Activated naive CD4-positive, alpha-beta T cell treated with anti-CD3 and anti-CD28 coated beads for 36 hours (primary cell): ENCODE measurements at places on chromosomes 1 and 21. TPM values are rescaled to one million over a fixed set of nuclear protein-coding genes. Genes with fewer than 3 reads are reported as not detected.

The CLCA4 gene
- not detected for total RNA-seq

The ST6GALNAC5 gene
- total RNA-seq, result not detected

The TTC22 gene
- 8.6 TPM for total RNA-seq

The HEYL gene
- 0.17 TPM for total RNA-seq

The SPRR2A gene
- total RNA-seq, result not detected

The OR2L13 gene
- not detected for total RNA-seq

The INSRR gene
- not detected for total RNA-seq

The C1QC gene
- not detected for total RNA-seq

The BTBD8 gene
- 2.7 TPM for total RNA-seq

The TCHH gene
- total RNA-seq, result not detected

The ABCG1 gene
- 27.8 TPM for total RNA-seq

The SYT6 gene
- total RNA-seq, result not detected

DNA sequence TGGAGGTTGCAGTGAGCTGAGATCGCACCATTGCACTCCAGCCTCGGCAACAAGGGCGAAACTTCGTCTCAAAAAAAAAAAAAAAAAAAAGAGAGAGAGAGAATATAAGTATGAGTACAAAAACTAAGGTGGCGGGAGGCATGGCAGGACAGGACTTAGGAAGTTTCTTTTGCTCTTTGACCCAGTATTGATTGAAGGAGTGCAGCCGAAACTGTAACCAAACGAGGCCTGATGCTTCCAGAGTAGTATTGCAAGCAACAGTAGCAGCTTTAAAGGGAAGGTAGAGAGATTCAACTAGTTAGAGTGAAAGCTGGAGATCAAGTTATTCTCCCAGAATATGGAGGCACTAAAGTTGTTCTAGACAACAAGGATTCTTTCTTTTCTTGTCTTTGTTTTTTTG is 99.2 kb upstream of the CASZ1 start:
- DNase-seq, result no peak

DNA sequence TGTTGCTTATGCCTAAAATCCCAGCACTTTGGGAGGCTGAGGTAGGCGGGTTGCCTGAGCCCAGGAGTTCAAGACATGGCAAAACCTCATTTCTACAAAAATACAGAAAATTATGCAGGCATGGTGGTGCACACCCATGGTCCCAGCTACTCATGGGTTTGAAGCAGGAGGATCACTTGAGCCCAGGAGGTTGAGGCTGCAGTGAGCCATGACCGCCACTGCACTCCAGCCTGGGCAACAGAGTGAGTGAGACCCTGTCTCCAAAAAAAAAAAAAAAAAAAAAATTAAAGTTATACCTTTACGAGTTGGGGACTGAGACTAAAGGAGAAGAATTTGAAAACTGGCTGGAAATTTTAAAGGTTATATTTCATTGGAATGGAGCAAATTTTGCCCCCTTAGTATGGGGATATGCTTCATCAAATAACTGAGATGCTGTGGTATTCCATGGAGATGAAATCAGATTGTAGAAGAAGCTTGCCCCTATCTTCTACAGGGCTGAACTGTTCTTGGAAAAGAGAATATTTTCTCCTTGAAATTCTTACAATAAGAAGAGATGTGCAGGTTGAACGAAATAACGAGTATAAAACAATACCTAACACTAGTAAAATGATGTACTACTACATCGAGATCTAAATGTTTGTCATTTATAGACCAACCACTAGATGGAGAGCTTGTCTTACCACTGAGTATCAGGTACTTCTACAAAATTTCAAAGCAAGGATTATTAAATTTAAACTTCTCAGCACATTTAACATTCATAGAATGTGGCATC is 34.9 kb upstream of the SCYL3 start:
- DNase-seq, result no peak

- DNase-seq, result no peak
Observed at GRCh38 chr1:98931128-98931835, 73.4 kb downstream of the PLPPR5 start.

- DNase-seq, result no peak
Observed at GRCh38 chr1:232655746-232656085, 25.8 kb upstream of the SIPA1L2 start.

DNA sequence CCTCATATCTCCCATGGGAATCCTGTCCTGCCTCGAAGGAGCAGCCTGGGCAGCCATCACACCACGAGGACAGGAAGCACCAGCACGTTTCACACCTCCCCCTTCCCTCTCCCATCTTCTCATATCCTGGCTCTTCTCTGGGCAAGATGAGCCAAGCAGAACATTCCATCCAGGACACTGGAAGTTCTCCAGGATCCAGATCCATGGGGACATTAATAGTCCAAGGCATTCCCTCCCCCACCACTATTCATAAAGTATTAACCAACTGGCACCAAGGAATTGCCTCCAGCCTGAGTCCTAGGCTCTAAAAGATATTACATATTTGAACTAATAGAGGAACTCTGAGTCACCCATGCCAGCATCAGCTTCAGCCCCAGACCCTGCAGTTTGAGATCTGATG is 8.7 kb downstream of the SLAMF8 start:
- no peak for DNase-seq

DNA sequence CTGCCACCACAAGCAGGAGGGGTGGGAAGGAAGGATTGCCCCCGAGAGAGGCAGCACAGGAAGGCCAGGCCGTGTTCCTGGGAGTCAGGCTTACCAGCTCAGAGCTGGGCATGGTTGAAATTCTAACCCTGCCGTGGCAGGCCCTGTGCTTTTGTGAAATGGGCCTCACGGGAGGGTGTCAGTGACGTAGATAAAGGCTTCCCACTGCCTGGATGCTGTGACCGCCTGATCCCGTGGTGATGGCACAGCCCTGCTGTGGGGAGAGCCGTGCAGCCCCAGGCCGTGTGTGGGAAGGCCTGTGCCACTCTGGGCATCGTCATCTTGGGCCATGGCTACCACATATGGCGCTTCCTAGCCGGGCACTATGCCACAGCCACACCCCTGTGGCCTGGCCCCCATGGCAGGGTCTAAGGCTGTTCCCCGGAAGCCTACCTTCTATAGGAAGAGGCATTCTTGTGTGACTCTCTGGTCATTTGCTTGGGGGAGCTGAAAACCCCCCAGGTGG is 161.3 kb downstream of the PCBP3 start:
- no peak for DNase-seq

GRCh38 chr1:65221638-65222339 is 73.8 kb downstream of the AK4 start:
- DNase-seq, result no peak

DNA sequence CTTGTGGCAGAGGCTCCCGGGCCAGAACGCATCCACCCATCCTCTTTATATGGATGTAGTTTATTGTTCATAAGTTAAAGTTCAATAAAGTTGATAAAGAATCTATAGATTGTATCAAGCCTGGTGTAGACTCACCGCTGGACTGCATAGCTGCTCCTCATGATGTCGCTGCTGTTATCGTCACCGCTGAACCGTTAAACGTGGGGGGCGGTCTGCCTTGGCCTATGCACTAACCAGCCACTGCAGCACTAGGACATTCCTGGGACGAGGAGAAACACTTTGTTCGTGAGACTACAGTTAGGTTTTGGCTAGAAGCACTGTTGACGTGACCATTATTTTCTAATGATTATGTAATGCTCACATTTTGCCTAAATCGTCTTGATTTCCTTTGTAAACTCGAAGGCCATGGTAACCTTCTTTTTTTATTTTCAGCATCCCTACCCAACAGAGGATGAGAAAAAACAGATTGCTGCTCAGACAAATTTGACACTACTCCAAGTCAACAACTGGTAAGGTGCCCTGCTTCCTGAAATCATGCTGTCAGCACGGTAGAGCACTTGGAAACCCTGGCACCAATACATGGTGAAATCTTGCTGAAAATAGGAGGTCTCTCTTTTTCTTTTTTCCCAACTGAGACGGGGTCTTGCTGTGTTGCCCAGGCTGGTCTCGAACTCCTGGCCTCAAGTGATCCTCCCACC is 50.2 kb downstream of the PKNOX1 start:
- no peak for DNase-seq

DNA sequence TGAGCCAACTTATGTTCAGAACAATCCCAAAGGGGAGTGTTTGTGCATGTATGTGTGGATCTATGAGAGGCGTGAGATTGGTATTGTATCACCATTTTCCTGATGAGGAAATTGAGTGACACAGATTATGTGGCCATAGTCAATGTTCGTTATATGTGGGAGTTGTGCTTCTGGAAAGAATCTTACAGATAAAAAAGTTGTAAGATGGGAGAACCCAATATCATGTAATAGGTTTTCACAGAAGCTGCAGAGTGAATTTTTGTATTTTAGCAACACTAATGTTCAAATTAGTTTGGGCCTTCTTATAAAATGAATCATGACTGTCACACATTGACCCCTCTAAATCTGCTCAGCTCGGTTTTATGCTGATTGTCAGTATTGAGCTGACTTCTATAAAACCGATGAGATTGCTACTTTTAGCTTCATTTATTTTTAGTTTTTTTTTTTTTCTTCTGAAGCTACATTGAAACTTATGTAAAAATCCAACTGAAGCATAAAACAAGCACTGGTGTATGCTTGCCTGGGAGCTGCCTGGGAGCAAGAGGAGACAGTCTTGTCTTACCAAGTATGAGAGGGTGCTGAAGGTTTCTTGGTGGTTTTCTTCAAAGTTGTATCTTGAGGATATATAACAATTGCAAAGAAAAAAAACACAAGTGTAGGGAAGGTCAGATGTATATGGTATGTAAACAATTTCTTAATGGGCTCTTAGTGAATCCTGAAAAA is 4.1 kb downstream of the RWDD3 start:
- DNase-seq, result no peak

- DNase-seq, result no peak
Observed at GRCh38 chr1:30639881-30640452, 83.4 kb downstream of the MATN1 start.

- DNase-seq, result no peak
Observed at GRCh38 chr1:161404051-161404597, 36.4 kb upstream of the CFAP126 start.

GRCh38 chr1:55951291-55951690 is 628.1 kb downstream of the PLPP3 start:
- no peak for DNase-seq

- no peak for DNase-seq
Observed at GRCh38 chr1:51689075-51689440, 72.2 kb downstream of the OSBPL9 start.

DNA sequence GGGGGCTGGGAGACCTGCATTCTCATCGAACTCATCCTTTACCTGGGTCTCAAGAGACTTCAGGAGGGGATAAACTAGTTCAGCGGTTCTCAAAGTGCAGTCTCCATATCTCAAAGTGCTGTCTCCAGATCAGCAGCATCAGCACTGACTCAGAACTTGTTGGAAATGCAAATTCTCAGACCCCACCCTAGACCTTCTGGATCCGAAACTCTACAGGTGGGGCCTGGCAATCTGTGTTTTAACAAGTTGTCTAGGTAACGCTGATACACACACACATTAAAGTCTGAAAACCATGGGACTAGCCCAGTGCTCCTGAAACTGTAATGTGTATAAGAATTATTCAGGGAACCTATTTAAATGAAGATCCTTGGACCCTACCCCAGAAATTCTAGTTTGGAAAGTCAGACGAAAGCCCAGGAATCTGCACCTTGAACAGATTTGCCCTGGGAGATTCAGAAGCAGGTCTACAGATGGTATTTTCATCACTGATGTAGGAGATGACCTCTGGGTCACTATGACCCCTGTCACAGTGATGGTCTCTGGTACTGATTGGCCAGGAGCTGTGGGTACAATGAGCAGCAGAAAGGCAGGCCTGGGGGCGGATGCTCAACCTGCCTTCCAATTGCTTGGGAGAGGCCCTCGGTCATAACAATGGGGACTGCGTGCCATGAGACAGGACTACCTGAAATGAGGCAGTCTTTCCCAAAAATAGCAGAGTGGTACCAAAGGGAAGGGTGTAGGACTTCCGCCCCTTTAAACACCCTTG is 127.2 kb downstream of the FAM78B start:
- DNase-seq, result no peak

GRCh38 chr1:44114098-44114497 is 4.5 kb upstream of the KLF17 start:
- no peak for DNase-seq

GRCh38 chr1:202361701-202362100 is 13.2 kb downstream of the PPP1R12B start:
- DNase-seq, result no peak

- DNase-seq, result no peak
Observed at GRCh38 chr1:12515234-12515633, 102.8 kb downstream of the DHRS3 start.

- DNase-seq, result no peak
Observed at GRCh38 chr1:228429698-228430097, 13.0 kb upstream of the TRIM17 start.

GRCh38 chr1:33343539-33343938 is 22.6 kb upstream of the A3GALT2 start:
- DNase-seq, result no peak

- DNase-seq, result peak; percentile 93
Observed at GRCh38 chr1:153568367-153569099, 2.9 kb upstream of the S100A2 start.

DNA sequence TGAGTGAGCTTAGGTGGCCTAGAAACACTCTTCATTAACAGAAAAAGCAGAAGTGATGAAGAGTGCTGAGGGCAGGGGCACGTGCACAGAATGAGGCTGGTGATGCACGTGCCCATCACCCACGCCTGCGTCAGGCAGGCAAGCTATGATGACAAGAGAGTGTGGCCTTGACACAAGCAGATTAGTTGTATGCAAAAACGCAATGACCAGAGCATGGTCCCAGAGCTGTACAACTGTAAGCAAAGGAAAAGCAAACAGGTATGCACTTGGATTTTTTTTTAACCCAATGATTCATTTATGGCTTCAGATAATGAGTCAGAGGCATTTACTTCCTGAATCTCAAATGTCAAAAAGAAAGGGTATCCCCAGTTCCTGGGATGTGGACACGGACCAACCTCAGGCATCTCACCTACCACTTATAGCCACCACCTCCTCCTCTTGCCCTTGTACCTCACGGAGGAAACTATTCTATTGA is 9.1 kb upstream of the TMEM61 start:
- DNase-seq, result no peak

GRCh38 chr1:64243757-64244080 is 40.3 kb downstream of the UBE2U start:
- DNase-seq, result no peak

- DNase-seq, result no peak
Observed at GRCh38 chr21:36549470-36549869, 69.5 kb upstream of the CLDN14 start.

GRCh38 chr1:186985889-186986491 is 157.2 kb downstream of the PLA2G4A start:
- DNase-seq, result no peak

GRCh38 chr1:15833842-15834405 is 13.6 kb upstream of the SPEN start:
- no peak for DNase-seq

DNA sequence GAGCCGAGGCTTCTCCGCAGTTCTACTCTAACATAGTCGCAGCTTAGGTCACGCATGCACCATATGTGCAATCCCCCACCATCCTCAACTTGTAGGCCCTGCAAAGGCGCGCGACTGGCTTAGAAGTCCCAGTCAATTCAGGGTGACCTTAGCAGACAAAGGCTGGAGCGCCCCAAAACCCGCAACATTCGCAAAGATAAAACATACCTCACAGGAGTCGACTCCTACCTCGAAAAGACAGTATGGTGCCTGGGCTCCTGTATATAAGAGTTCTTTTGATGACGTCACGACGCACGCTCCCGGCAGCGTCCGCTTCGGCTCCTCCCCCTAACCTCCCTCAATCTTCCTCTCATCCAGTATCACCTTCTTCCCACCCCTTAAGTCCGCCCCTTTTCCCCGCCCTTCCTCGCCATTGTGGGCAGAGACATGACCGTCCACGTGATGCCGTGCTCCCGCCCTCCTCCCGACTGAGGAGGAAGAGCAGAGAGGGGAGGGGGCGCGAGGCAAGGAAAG is at the start of gene GAS5:
GAS5 (minus strand) TSS at position 237 of the 513 bp plus-strand sequence.
- DNase-seq, result peak; percentile 100
